ENCODE measurements at places on chromosomes 11 and 22. TPM values are rescaled to one million over a fixed set of nuclear protein-coding genes. Genes with fewer than 3 reads are reported as not detected.

BEST1 gene
- not detected for total RNA-seq

SLC15A3 gene
- 0.96 TPM for total RNA-seq

OTOG gene
- total RNA-seq = not detected

DNA sequence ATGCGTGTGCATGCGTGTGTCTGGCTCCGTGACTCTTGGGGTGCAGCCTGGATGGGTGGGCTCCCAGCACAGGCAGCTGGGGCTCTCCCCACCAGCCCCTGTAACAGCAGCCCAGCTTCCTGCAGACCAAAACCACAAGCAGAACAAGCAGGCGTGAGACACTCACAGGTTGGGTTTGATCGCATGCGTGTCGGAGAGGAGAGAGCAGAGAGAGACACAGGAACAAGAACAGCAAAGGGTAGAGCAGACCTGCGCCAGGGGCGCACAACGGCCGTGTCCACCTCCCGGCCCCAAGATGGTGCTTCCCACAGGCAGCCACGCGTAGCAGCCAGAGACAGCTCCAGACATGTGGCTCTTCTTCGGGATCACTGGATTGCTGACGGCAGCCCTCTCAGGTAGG lies at the start of gene CD6:
Gene CD6 (plus strand): TSS at position 161 of the 400 bp plus-strand sequence. CDS start 186 bp downstream, at position 347.
- peak within 1 kb of the TSS; percentile 80 for H3K4me3 ChIP-seq
- H3K27ac ChIP-seq = peak within 1 kb of the TSS; percentile 93
- DNase-seq = peak; percentile 87
- H3K4me1 ChIP-seq = peaks cover 37% of the 10 kb centered on the region
- peaks cover 22% of the 10 kb centered on the region for H3K36me3 ChIP-seq

GRCh38 chr22:42856179-42856864 lies 751 bp downstream of the ARFGAP3 start:
- H3K27ac ChIP-seq = peak overlapping the region; percentile 85
- peaks cover 6% of the 10 kb centered on the region for H3K36me3 ChIP-seq
- H3K27me3 ChIP-seq = no peaks in the 10 kb centered on the region
- H3K4me3 ChIP-seq = peak overlapping the region; percentile 84
- H3K4me1 ChIP-seq = peaks cover 9% of the 10 kb centered on the region

DNA sequence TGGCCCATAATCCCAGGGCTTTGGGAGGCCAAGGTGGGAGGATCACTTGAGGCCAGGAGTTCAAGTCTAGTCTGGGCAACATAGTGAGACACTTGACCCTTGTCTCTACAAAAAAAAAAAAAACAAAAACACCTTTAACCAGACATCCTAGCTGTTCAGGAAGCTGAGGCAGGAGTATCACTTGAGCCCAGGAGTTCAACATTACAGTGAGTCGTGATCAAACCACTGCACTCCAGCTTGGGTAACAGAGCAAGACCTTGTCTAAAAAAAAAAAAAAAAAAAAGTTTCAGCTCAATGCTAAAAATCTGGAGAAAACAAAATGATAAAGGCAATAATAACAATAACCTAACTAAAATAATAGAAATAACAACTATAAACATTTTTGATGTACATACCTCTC lies 22.6 kb upstream of the APLP2 start:
- no peaks in the 10 kb centered on the region for H3K4me1 ChIP-seq
- no peak overlapping the region for H3K4me3 ChIP-seq
- no peak overlapping the region for H3K27ac ChIP-seq
- no peak for DNase-seq
- H3K27me3 ChIP-seq = peaks cover 15% of the 10 kb centered on the region
- H3K36me3 ChIP-seq = no peaks in the 10 kb centered on the region

DNA sequence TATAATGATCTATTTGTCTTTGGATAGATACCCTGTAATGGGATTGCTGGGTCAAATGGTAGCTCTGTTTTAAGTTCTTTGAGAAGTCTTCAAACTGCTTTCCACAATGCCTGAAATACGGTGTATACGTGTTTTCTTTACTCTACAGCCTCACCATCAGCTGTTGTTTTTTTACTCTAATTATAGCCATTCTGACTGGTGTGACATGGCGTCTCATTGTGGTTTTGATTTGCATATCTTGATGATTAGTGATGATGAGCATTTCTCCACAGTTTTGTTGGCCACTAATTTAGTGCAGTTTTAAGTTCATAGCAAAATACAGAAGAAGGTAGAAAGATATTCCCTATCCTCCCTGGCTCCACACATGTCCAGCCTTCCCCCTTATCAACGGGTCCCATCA lies 26.3 kb upstream of the VPREB1 start:
- H3K4me3 ChIP-seq = no peak overlapping the region
- no peaks in the 10 kb centered on the region for H3K27me3 ChIP-seq
- DNase-seq = no peak
- no peak overlapping the region for H3K27ac ChIP-seq

DNA sequence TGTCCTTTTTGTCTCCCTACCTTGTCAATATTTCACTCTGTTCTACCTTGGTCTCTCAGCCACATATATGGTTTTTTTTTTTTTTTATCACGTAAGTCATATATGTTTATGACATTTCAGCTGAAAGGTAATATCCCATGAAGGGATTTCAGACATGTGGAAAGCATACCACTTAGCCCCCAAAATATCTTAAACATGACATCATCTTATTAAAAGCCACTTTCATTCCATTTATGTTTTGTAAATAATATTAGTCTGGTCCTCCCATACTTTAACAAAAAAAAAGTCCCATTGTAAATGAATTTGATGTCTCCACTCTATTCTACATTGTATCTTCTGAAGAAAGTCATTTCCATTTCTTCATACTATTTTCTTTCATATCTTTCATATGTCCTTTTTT lies 85.4 kb downstream of the CSTPP1 start:
- no peak overlapping the region for H3K27ac ChIP-seq
- no peaks in the 10 kb centered on the region for H3K36me3 ChIP-seq
- no peak for DNase-seq
- no peaks in the 10 kb centered on the region for H3K27me3 ChIP-seq
- peaks cover 4% of the 10 kb centered on the region for H3K4me1 ChIP-seq

- DNase-seq = no peak
- H3K4me1 ChIP-seq = no peaks in the 10 kb centered on the region
- no peaks in the 10 kb centered on the region for H3K36me3 ChIP-seq
- peaks cover 6% of the 10 kb centered on the region for H3K27me3 ChIP-seq
Observed at GRCh38 chr11:116311206-116311605, 461.6 kb downstream of the BUD13 start.

- peaks cover 6% of the 10 kb centered on the region for H3K36me3 ChIP-seq
- no peaks in the 10 kb centered on the region for H3K27me3 ChIP-seq
- no peak overlapping the region for H3K4me3 ChIP-seq
- no peak overlapping the region for H3K27ac ChIP-seq
- no peak for DNase-seq
Observed at GRCh38 chr22:49515475-49515874, 312.2 kb downstream of the BRD1 start.

DNA sequence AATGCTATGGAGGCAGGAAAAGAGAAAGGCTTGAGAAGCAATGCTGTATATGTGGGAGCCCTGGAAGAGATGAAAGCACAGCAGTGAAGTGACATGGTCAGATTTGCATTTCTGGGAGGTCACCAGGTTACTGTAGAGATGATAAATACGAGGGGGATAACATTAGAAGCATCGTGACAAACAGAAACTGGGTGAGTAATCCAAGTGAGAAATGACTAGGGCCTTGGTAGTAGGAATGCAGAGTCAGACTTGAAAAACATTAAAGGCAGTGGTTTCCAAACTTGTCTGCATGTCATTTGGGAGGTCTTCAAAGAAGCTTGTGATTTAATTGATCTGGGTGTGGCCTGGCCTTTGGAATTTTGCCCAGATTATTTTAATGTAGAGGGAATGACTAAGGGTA lies 43.9 kb downstream of the CCDC34 start:
- H3K27me3 ChIP-seq = peaks cover 10% of the 10 kb centered on the region
- peaks cover 14% of the 10 kb centered on the region for H3K4me1 ChIP-seq
- H3K36me3 ChIP-seq = no peaks in the 10 kb centered on the region
- no peak for DNase-seq

GRCh38 chr11:124123622-124124021 lies 8.4 kb downstream of the VWA5A start:
- H3K4me1 ChIP-seq = no peaks in the 10 kb centered on the region
- H3K27ac ChIP-seq = no peak overlapping the region
- DNase-seq = no peak

DNA sequence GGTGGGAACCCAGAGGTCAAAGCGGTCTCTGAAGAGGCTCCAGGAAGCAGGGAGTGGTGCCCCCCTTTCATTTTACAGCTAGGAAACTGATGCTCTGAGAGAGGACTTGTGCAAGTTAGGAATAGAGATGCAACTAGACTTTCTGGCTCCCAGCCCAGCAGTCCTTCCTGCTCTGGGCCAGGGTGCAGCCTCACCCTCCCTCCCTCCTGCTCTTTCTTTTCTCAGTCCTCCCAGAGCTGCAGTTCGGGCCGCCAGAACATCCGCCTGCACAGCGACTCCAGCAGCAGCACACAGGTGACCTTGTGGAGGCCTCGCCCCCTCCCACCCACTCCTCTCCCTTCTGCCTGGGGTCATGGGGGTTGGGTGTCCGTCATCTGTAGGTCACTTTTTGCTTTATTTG lies 51.5 kb downstream of the LHFPL7 start:
- H3K4me3 ChIP-seq = no peak overlapping the region
- peaks cover 3% of the 10 kb centered on the region for H3K27me3 ChIP-seq
- no peak for DNase-seq
- no peaks in the 10 kb centered on the region for H3K36me3 ChIP-seq
- H3K4me1 ChIP-seq = no peaks in the 10 kb centered on the region

DNA sequence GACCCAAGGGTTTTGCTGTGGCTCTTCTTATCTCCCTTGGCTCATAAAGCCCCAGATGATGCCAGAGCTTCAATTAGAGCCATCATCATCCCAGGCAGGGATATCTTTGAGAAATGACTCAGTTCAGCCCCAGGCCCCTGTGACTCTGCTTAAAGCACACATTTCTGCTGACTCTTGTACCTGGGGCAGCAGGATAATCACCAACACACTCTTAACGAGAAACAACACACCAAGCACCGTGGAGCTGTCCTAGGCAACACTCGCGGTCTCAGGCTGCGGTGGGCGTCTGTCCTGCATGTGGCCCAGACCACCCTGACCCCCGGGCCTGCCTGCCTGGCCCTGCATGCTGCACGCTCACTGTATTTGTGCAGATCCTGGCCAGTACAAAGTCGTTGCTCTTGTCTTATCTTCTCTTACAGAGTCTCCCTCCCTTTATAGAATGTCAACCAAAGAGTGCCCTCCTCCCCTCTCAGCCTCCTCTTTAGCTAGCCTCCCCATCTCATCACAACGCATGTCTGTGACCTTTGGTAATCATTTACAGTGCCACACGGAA lies 114.2 kb upstream of the PARVA start:
- DNase-seq = no peak
- no peaks in the 10 kb centered on the region for H3K27me3 ChIP-seq
- no peak overlapping the region for H3K27ac ChIP-seq
- no peak overlapping the region for H3K4me3 ChIP-seq
- peaks cover 12% of the 10 kb centered on the region for H3K36me3 ChIP-seq
- H3K4me1 ChIP-seq = no peaks in the 10 kb centered on the region

DNA sequence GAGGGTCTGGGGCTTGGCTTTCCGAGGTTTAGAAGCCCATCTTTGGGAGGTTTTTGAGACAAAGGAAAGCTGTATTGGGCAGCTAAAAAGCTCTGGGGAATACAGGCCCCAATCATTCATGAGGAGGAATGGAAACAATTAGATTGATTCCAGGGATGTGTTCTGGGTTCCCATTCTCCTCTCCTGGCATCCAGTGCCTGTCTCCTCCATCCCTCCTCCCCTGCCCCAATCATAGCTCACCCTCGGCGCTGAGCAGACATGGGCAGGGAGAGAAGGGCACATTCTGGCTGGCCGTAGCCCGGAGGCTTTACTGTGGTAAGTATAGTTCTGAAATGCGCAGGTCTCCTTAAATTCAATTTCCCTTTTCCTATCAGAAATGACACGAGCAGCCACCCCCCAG lies 42.4 kb downstream of the ABTB2 start:
- H3K4me3 ChIP-seq = no peak overlapping the region
- peaks cover 37% of the 10 kb centered on the region for H3K27me3 ChIP-seq
- no peaks in the 10 kb centered on the region for H3K36me3 ChIP-seq
- no peak for DNase-seq

DNA sequence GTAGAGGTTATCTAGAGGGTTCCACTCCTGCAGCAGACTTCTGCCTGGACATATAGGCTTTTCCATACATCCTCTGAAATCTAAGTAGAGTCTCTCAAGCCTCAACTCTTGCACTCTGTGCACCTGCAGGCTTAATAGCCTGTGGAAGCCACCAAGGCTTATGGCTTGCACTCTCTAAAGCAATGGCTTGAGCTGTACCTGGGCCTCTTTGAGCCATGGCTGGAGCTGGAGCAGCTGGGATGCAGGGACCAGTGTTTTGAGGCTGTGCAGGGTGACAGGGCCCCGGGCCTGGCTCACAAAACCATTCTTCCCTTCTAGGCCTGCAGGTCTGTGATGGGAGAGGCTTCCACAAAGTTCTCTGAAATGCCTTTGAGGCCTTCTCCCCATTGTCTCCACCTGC lies 2.9 kb upstream of the NXPE4 start:
- no peak overlapping the region for H3K27ac ChIP-seq
- no peak for DNase-seq
- no peak overlapping the region for H3K4me3 ChIP-seq
- H3K36me3 ChIP-seq = no peaks in the 10 kb centered on the region
- no peaks in the 10 kb centered on the region for H3K4me1 ChIP-seq

All from activated CD8-positive, alpha-beta memory T cell treated with anti-CD3 and anti-CD28 coated beads, Interleukin-2, amount 10 ng/mL, durations not matched to agents 7 days and 5 days (primary cell).